ENCODE measurements at places on chromosomes 7 and 10. TPM values are rescaled to one million over a fixed set of nuclear protein-coding genes. Genes with fewer than 3 reads are reported as not detected.

PRSS37 gene
- not detected for total RNA-seq

GRCh38 chr7:44286182-44286617, 39.2 kb downstream of the CAMK2B start:
- DNase-seq = no peak
- H3K36me3 ChIP-seq = no peaks in the 10 kb centered on the region
- no peak overlapping the region for H3K27ac ChIP-seq
- no peaks in the 10 kb centered on the region for H3K27me3 ChIP-seq
- H3K4me1 ChIP-seq = peaks cover 34% of the 10 kb centered on the region

SEMA4G gene
- 2.5 TPM for total RNA-seq

PAX4 gene
- not detected for total RNA-seq

GRCh38 chr7:108419961-108420908, 36.0 kb downstream of the NRCAM start:
- no peak overlapping the region for H3K4me3 ChIP-seq
- no peaks in the 10 kb centered on the region for H3K4me1 ChIP-seq
- H3K27ac ChIP-seq = no peak overlapping the region
- no peaks in the 10 kb centered on the region for H3K36me3 ChIP-seq
- no peak for DNase-seq
- H3K27me3 ChIP-seq = no peaks in the 10 kb centered on the region

DNA sequence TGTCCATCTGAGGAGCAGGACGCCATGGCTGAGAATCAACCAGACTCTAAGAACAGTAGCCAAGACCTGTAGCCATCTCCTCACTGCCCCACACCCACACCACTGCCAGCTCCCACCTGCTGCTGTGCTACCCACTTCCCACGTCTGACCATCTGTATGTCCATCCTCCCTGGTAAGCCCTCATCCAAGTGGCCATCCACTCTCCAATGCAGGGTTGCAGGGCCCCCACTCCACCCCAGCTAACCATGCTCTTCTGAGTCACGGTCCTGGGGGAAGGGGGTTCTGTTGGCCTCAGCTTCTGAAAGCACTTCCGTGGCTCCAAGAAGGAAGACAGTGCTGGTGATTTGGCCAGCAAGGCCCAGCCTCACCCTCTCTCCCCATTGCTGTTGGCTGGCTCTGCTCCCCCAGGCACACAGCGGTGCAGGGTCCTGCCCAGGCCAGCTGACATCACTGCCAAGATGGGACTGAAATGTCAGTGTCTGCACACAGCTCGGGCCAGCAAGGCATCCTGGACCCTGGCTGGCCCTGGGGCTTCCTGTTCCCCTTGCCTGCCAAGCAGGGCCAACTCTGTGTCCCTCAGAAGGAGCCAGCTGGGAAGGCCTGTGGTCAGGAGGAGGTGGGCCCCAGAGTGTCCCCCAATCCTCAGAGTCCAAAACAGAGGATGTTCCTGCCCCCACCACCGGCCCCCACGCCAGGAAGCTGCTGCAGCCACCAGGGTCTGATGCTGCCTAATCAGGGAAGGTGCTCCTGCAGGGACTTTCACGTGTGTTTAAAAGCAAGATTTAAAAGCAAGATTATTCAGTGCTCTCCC, 17.5 kb downstream of the RASGEF1A start:
- H3K4me3 ChIP-seq = no peak overlapping the region
- H3K27ac ChIP-seq = no peak overlapping the region
- no peaks in the 10 kb centered on the region for H3K4me1 ChIP-seq
- DNase-seq = peak; percentile 90

COPS6 gene
- 49.4 TPM for total RNA-seq

GRCh38 chr10:118812393-118812740, 57.6 kb upstream of the CACUL1 start:
- DNase-seq = no peak
- H3K4me3 ChIP-seq = no peak overlapping the region
- H3K27me3 ChIP-seq = no peaks in the 10 kb centered on the region
- H3K27ac ChIP-seq = no peak overlapping the region
- H3K36me3 ChIP-seq = no peaks in the 10 kb centered on the region
- no peaks in the 10 kb centered on the region for H3K4me1 ChIP-seq

GRCh38 chr7:32890010-32890792, 1.4 kb downstream of the KBTBD2 start:
- no peaks in the 10 kb centered on the region for H3K36me3 ChIP-seq
- DNase-seq = no peak
- H3K27me3 ChIP-seq = no peaks in the 10 kb centered on the region
- peak overlapping the region; percentile 100 for H3K27ac ChIP-seq

- no peak for DNase-seq
- H3K36me3 ChIP-seq = no peaks in the 10 kb centered on the region
- H3K27ac ChIP-seq = no peak overlapping the region
- no peaks in the 10 kb centered on the region for H3K27me3 ChIP-seq
- H3K4me3 ChIP-seq = no peak overlapping the region
Observed at GRCh38 chr10:125448596-125448995, 234.4 kb downstream of the TEX36 start.

EN2 gene
- total RNA-seq = not detected

GRCh38 chr7:44224974-44225565, 24.3 kb downstream of the YKT6 start:
- no peak for DNase-seq
- peaks cover 5% of the 10 kb centered on the region for H3K27me3 ChIP-seq
- peaks cover 6% of the 10 kb centered on the region for H3K36me3 ChIP-seq
- H3K27ac ChIP-seq = no peak overlapping the region
- H3K4me3 ChIP-seq = no peak overlapping the region

GRCh38 chr10:103451831-103452505, at the start of gene CALHM2:
Gene CALHM2, minus strand, starts transcription at chr10:103452370. Its CDS starts 2,429 bp downstream, at chr10:103449941.
- H3K36me3 ChIP-seq = peaks cover 30% of the 10 kb centered on the region
- no peaks in the 10 kb centered on the region for H3K27me3 ChIP-seq
- peak within 1 kb of the TSS; percentile 86 for H3K4me3 ChIP-seq
- peak within 1 kb of the TSS; percentile 86 for H3K27ac ChIP-seq
- H3K4me1 ChIP-seq = peaks cover 58% of the 10 kb centered on the region
- no peak for DNase-seq

DNA sequence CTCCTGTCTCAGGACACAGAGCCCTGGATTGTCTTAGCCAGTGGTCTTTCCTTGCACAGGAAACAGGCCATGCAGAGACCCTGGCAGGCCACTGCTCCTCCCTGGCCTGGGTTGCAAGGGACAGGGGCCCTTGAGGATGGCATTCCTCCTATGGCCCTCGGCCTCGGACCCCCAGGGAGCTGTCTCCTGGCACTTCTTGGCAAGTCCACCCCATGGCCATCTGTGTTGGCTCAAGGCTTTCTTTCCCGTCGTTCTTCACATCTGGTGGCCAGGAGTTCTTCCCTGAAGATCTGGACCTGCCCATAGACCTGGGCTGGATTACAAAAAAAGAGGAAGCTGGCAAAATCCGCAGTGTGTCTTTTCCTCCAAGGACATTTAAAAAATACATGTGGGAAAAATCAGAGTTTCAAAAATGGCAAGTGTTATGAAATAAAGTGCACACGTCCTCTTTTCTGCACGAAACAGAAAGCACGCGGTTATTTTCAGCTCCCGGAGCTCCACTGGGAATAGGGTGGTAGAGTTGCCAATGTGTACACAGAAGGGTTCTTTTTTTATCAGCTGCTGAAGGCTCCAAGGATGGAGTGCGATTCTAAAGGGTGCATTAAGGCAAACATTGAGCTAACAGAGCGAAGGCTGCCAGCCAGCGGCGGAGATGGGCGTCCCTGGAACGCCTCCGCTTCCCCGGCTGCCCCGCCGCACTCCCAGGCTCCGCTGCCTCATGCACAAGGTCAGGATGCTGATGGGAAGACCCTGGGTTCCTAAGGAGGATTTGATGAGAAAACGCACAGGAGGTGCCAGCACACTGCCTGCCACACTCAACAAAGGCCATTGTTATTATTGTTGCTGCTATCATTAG, 62.8 kb upstream of the FAM20C start:
- H3K4me3 ChIP-seq = peak overlapping the region; percentile 34
- no peak for DNase-seq
- peaks cover 43% of the 10 kb centered on the region for H3K4me1 ChIP-seq
- peak overlapping the region; percentile 65 for H3K27ac ChIP-seq
- no peaks in the 10 kb centered on the region for H3K27me3 ChIP-seq

- H3K36me3 ChIP-seq = no peaks in the 10 kb centered on the region
- H3K4me3 ChIP-seq = no peak overlapping the region
- peak overlapping the region; percentile 44 for H3K27ac ChIP-seq
- H3K4me1 ChIP-seq = peaks cover 18% of the 10 kb centered on the region
- no peak for DNase-seq
- no peaks in the 10 kb centered on the region for H3K27me3 ChIP-seq
Observed at GRCh38 chr10:24463611-24464426, 254.9 kb downstream of the KIAA1217 start.

INA gene
- total RNA-seq = 2.5 TPM

DNAJC12 gene
- total RNA-seq = 7.6 TPM

DNA sequence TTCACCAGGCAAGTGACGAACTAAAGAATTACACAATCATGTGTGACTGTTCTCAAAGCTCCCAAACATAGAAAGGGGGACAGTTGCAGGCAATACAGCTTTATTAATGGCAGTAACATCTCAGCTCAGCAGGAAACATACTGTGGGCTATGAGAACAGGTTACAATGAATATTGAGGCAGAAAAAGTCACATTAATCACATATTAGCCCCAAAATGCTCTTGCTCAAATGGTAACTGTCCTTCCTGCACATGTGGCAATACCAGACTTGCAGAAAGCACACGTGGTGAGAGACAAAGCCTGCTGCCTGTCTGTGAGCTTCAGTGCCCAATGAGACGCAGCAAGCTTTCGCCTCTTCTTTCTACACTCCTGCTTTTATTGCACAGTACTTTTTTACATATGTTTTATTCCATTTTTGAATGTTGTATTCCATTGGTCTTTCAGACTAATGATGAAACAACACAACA, 104.9 kb upstream of the ACBD5 start:
- H3K27ac ChIP-seq = no peak overlapping the region
- no peak for DNase-seq
- H3K4me1 ChIP-seq = no peaks in the 10 kb centered on the region
- H3K36me3 ChIP-seq = no peaks in the 10 kb centered on the region
- H3K27me3 ChIP-seq = no peaks in the 10 kb centered on the region

DNA sequence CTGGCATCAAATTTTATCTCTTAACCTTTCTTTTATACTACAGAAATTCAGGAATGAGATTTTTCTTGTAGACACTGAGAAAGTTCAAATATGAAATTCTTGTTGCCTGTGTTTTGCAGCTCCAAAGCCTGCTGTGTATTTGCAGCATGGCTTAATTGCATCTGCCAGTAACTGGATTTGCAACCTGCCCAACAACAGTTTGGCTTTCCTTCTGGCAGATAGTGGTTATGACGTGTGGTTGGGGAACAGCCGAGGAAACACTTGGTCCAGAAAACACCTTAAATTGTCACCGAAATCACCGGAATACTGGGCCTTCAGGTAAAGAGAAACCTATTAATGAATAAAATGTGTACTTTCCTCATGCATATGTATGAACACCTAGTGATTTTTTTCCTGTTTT, 24.8 kb downstream of the LIPK start:
- H3K27me3 ChIP-seq = no peaks in the 10 kb centered on the region
- no peak for DNase-seq
- H3K4me1 ChIP-seq = no peaks in the 10 kb centered on the region
- H3K36me3 ChIP-seq = no peaks in the 10 kb centered on the region
- H3K4me3 ChIP-seq = no peak overlapping the region

- H3K27ac ChIP-seq = no peak overlapping the region
- no peaks in the 10 kb centered on the region for H3K36me3 ChIP-seq
Observed at GRCh38 chr10:16585103-16585502, 63.4 kb upstream of the C1QL3 start.

IFIT1B gene
- not detected for total RNA-seq

DNA sequence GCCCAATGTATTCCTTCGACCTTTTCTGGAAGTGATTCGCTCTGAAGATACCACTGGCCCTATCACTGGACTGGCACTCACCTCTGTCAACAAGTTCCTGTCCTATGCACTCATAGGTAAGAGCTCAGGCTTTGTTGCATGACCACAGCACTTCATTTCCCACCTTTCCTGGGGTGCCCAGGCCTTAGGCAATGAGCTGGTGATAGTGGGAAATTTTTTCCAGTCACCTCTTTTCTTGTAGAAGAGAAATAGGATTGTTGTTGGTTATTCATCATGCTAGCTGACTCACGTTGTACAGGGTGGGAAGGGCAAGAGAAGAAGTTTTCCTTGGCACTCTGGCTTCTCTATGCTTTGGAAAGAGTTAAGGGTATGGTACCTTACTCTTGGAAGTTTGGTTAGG, 51.4 kb upstream of the NFKB2 start:
- peaks cover 8% of the 10 kb centered on the region for H3K36me3 ChIP-seq
- H3K27me3 ChIP-seq = no peaks in the 10 kb centered on the region
- H3K27ac ChIP-seq = no peak overlapping the region
- H3K4me1 ChIP-seq = peaks cover 4% of the 10 kb centered on the region

DNA sequence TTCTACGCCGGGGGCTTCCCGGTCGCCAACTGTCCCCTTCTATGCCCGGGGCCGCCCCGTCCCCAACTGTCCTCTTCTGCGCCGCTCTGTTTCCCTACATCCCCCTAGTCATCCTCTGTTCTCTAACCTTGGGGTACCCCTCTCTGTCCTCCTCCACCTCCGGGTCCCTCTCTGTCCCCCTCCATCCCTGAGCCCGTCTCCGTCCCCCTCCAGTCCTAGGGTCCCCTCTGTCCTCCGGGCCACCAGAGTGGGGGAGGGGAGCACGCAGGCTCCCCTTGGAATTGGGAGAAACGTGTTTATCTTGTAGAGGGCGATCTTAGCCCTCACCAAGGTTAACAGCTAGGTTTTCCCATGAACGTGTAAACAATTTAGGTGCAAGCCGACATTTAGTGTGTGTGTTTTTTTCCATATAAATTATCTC, 852 bp upstream of the KLF6 start:
- peaks cover 13% of the 10 kb centered on the region for H3K4me1 ChIP-seq
- peaks cover 11% of the 10 kb centered on the region for H3K36me3 ChIP-seq
- H3K4me3 ChIP-seq = peak overlapping the region; percentile 97

GRCh38 chr7:463362-463781, 56.3 kb downstream of the PDGFA start:
- H3K36me3 ChIP-seq = no peaks in the 10 kb centered on the region
- peaks cover 5% of the 10 kb centered on the region for H3K4me1 ChIP-seq
- H3K27me3 ChIP-seq = no peaks in the 10 kb centered on the region
- no peak overlapping the region for H3K4me3 ChIP-seq
- no peak overlapping the region for H3K27ac ChIP-seq
- no peak for DNase-seq

DNA sequence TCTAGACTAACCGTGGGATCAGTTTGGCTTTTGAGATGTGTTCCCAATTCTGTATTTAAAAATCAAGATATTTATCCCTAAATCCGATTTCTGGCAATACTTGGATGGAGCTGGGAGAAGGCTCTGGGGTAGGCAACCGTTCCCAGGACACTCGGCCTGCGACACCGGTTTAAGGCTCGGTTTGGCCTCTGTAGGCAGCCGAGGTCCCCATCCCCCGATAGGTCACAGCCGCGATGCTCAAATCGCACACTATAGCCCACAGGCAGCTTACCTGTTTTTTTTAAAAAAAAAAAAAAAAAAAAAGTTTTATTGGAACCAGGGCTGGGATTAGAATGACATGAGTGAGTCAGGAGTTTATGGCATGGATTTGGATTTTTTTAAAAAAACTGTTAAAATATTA, 729 bp upstream of the TAF3 start:
- H3K36me3 ChIP-seq = peaks cover 13% of the 10 kb centered on the region
- DNase-seq = no peak
- H3K4me3 ChIP-seq = peak overlapping the region; percentile 80
- no peaks in the 10 kb centered on the region for H3K27me3 ChIP-seq

- H3K27ac ChIP-seq = no peak overlapping the region
- no peak for DNase-seq
- no peaks in the 10 kb centered on the region for H3K27me3 ChIP-seq
- H3K4me1 ChIP-seq = no peaks in the 10 kb centered on the region
- no peaks in the 10 kb centered on the region for H3K36me3 ChIP-seq
Observed at GRCh38 chr7:80014511-80014910, 120.1 kb upstream of the GNAI1 start.

- no peak overlapping the region for H3K27ac ChIP-seq
- H3K4me3 ChIP-seq = no peak overlapping the region
- no peaks in the 10 kb centered on the region for H3K36me3 ChIP-seq
- H3K4me1 ChIP-seq = peaks cover 58% of the 10 kb centered on the region
Observed at GRCh38 chr10:114662646-114663217, 4.7 kb upstream of the ABLIM1 start.
